ENCODE measurements at places on chromosomes 2 and 18.

DNA sequence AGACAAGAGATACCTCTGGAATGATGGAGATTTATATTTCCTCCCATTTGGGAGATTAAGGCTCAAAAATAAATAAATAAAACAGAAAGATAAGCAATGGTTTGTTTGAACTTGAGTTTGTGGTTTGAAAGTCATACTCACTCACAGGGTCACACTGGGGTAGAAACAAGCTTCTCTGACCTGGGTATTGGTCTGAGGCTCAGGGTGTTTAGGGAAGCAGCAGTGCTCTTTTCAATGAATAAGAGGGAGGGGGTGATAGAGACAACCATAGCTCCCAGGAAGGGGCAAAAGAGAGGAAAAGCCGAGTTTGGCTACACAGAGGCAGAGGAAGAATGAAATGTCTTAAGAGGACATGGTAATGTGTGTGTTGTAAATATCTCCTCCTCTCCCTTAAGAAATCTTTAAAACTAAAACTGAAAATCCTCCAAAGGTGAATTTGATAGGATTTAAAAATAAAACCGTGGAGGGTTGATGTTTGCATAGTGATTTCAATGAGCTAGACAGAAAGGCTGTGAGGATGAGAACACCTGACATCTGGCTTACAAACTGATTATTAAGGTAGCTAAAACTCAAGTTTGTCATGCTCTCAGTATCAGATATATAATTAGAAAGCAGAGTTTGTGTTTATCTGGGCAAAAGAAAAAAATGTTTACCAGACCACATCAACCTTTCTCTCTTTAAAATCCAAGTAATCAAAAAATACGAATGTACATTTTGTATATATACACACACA, 159.9 kb upstream of the TMEFF2 start:
- no peak overlapping the region for H3K4me3 ChIP-seq
- H3K4me1 ChIP-seq, result no peaks in the 10 kb centered on the region
- H3K36me3 ChIP-seq, result no peaks in the 10 kb centered on the region
- no peaks in the 10 kb centered on the region for H3K27me3 ChIP-seq
- no peak for DNase-seq
- no peak overlapping the region for H3K27ac ChIP-seq

DNA sequence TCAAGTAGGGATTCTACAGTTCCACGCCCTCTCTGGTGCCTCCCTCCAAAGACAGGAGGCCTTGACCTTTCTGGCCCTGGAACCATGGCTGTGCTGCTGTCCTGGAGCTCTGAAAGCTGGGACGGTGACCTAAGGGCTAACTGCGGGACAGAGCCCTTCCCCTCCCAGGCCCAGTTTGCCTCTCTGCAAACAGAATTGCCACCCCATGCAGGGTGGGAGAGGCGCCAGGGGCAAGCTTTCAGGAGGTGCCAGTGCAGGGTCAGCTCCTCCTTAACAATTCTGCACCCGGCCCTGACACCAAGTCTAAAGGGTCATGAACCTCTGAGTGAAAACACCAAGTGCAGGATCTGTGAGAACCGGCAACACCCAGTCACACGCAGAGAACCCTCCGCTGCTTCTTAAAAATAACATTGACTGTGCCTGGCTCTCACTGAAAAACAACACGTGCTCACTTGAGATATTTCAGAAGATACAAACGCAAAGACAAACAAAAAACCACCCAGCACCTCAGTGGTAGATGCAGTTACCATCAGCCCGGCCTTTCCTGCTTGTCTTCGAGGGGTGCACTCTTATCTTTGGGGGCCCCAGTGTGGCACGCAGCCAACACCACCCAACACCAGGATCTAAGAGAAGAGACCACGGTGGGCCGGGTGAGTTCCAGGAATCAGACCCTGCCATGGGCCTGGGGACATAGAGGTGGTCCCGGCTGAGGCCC, 1.1 kb upstream of the SNED1 start:
- no peaks in the 10 kb centered on the region for H3K36me3 ChIP-seq
- peaks cover 6% of the 10 kb centered on the region for H3K27me3 ChIP-seq
- DNase-seq, result peak; percentile 31
- H3K4me3 ChIP-seq, result no peak overlapping the region
- no peak overlapping the region for H3K27ac ChIP-seq
- no peaks in the 10 kb centered on the region for H3K4me1 ChIP-seq

DNA sequence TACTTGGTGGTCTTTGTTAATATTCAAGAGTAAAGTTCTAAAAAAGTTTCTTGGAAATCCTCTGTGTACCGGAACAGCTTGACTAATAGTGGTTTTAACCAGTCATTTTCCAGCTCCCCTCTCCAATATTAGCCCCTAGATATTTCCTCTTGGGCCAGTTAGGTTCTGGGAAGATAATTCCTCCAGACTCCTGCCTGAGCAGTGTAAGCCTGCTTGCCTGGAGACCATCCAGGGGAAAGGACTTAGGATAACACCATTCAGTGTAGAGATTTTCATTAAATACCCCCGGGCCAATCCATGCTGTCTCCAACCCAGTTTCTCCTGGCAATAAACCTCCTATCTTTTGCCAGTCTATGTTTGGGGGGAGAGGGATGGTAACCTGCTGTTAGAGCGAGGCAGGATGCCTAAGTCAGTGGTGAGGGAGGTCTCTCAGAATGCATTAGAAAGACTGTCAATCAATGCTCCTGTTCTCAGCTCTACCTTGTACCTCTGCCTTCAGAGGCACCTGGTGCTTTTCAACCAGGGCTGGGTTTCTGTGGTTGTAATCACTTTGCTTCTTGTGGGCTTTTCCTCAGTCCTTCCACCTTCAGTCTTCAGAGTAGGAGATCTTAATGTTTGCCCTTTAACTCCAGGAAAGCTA, 186.4 kb downstream of the RNF152 start:
- no peaks in the 10 kb centered on the region for H3K36me3 ChIP-seq
- no peak overlapping the region for H3K27ac ChIP-seq
- H3K4me3 ChIP-seq, result no peak overlapping the region
- no peak for DNase-seq

- H3K4me3 ChIP-seq, result no peak overlapping the region
- no peaks in the 10 kb centered on the region for H3K27me3 ChIP-seq
- no peak overlapping the region for H3K27ac ChIP-seq
- DNase-seq, result no peak
- no peaks in the 10 kb centered on the region for H3K4me1 ChIP-seq
Measured at GRCh38 chr18:29779096-29779495, 1263.4 kb downstream of the DSC3 start.

Data from RWPE2 (cell line).